ENCODE measurements at places on chromosomes 4 and X.

DNA sequence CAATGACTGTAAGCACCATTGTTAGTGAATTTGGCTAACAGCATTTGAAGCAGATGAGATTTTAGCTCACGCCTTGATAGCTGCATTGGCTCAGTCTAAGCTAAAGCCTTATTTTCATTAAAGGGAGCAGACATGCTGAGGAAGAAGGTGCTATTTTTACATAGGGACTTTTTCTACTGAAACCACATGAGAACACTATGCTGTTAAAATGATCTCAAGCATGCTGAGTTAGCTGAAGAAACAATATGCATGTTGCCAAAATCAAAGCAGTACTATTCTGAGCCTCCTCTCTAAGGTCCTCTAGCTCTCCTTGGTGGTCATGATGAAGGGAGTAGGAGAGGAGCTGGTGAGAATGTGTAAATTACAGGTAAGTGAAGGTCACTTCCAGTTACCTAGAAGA is 134.4 kb upstream of the JADE1 start:
- no peak for DNase-seq

GRCh38 chr4:80261989-80262600 is 4.4 kb upstream of the FGF5 start:
- DNase-seq, result no peak

DNA sequence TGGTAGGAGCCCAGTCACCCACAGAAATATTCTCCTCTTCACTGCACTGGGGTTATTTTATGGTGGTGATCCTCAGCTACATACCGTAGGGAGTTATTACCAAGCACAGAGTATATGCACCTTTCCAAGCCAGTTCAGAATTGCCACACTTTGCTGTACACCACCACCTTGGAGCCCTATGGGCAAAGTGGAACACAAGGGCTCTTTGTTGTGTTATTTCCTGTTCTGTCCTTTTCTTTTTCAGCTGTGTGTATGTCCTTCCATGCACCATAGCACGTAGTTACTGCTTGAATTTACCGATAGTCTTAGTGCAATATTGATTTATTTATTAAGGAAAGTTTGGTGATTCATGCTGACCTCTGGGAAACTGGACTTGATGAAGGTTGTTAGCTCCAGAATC is 8.3 kb downstream of the RNF128 start:
- no peak for DNase-seq

DNA sequence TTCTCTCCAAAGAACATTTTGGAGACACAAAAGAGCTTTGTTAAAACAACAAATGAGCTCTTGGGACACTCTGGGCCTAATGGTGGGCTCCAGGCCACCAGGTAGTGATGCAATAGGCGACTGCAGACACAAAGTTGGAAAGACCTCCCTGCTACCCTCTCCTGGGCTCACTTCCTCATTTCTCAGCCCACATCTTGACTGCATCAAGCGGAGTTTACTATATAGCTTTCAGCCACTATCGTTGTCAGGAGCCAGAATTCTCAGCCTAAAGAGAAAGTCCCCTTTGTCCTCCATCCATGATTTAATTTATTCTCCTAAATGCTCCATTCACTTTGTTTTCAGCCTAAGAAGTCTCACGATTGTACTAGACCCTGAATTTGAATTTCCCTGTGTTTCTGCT is 114.9 kb downstream of the EFHC2 start:
- no peak for DNase-seq

GRCh38 chrX:6225288-6225910 is 3.3 kb downstream of the NLGN4X start:
- DNase-seq, result no peak

DNA sequence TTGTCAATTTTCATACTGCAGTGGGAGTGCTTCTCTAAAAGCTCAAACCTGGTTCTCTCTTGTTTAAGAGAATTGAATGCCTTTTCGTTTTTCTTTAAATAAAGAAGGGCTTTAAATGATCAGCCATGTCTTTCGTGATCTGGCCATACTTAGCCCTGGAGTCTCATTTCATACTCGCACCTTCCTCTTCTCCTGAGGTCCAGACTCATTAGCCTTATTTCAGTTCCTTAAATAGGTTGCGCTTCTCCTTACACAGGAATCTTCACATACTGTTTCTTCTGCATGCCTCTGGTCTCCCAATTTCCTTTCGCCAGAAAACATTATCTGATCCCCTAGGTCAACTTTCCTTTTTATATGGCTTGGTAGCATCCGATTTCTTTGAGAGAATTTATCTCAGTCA is 565.6 kb upstream of the TENM3 start:
- DNase-seq, result no peak

- DNase-seq, result no peak
Measured at GRCh38 chr4:41613386-41613785, 75.4 kb downstream of the LIMCH1 start.

DNA sequence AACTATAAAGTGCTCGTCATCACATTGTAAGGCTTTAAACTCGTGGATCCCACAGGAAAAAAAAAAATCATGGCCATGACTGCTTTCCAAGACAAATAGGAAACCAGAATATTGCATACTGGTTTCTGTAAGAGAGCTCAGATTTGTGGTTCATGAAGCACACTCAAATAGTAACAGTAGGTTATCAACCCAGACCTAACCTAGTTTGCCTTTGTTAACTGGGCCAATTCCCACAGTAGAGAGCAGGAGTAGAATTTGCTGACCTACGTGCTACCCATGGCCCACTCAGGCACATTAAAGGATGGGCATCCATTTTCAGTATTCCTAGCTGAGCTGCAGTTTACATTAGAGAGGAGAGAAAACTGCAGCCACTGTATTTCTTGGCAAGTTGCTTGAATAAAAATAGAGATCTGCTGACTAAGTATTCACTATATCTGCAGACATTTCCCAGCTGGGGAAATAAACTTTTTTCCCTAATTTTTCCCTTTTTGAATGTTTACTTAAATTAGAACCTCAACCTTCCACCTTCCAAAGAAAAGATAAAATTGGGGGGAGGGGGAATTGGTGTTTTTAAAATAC is 218.5 kb downstream of the SPANXN3 start:
- DNase-seq, result no peak

DNA sequence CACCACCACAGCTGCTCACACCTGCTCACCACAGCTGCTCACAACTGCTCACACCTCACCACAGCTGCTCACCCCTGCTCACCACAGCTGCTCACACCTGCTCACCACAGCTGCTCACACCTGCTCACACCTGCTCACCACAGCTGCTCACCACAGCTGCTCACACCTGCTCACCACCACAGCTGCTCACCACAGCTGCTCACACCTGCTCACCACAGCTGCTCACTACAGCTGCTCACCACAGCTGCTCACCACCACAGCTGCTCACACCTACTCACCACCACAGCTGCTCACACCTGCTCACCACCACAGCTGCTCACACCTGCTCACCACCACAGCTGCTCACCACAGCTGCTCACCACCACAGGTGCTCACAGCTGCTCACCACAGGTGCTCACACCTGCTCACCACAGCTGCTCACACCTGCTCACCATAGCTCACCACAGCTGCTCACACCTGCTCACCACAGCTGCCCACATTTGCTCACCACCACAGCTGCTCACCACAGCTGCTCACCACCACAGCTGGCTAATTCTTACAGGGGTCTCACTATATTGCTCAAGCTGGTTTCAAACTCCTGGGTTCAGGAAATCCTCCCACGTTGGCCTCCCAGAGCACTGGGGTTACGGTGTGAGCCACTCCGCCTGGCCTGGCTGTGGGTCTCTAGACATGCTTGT is 30.4 kb upstream of the CPLX1 start:
- DNase-seq, result peak; percentile 18

GRCh38 chr4:1738410-1738809 is 17.1 kb downstream of the TACC3 start:
- no peak for DNase-seq

GRCh38 chr4:100294356-100294755 is 104.1 kb upstream of the DDIT4L start:
- DNase-seq, result no peak

DNA sequence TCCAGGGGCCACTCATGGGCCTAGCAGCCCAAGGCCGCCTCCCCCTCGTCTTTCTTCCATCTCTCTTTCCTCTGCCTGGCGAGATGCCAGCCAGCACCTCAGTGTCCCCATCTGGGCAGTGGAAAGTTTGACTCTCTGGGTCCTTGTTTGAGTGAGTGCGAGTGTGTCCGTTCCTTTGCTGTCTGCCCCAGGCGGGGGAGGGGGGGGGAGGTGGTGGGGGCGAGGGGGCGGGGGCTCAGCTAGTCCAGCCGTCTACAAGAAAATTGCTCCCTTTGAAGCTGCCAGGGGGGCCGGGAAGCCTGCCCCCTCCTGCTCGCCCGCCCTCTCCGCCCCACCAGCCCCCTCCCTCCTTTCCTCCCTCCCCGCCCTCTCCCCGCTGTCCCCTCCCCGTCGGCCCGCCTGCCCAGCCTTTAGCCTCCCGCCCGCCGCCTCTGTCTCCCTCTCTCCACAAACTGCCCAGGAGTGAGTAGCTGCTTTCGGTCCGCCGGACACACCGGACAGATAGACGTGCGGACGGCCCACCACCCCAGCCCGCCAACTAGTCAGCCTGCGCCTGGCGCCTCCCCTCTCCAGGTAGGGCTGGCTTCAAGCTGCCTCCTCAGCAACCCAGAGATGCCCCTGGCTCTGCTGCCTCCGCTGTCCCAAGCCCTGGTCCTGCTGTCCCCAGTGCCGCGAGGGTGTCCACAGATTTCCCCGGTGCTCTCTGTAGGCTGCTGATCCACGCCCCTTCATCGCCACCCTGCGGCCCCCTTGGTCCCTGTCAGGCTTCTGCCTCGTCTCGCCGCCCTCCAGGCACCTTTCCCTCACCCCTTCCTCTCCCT is at the start of gene BGN:
TSS of gene BGN (plus strand) at position 440 of the 821 bp plus-strand sequence. CDS start 9,652 bp downstream, outside the sequence.
- peak; percentile 13 for DNase-seq

- no peak for DNase-seq
Measured at GRCh38 chrX:5702890-5703289, 525.8 kb downstream of the NLGN4X start.

- DNase-seq, result peak; percentile 81
Measured at GRCh38 chrX:46796574-46797191, 37.8 kb upstream of the SLC9A7 start.

GRCh38 chr4:95061220-95061619 is 303.5 kb downstream of the BMPR1B start:
- DNase-seq, result no peak

- peak; percentile 90 for DNase-seq
Measured at GRCh38 chr4:82372517-82373485, 990 bp downstream of the HNRNPD start.

DNA sequence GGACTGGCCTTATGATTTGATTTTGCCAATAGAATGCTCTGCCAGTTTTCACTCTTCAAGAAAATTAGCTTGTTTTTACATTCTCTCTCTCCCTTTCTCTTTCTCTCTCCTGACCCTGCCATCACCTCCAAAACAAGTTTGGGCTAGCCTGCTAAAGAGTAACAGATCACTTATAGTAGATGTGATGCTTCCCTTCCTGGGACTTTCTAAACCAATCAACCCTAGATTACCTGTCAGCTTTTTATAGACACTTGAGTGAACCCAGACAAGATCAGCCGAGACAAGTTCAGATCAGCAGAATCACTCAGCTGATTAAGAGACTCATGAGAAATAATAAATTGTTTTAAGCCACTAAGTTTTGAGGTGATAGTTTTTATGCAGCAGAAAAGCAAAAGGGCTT is 521.2 kb downstream of the ANKRD50 start:
- DNase-seq, result no peak

- peak; percentile 18 for DNase-seq
Measured at GRCh38 chrX:74536832-74537371, 77.5 kb downstream of the RLIM start.

GRCh38 chr4:123986268-123986798 is 589.7 kb downstream of the SPRY1 start:
- no peak for DNase-seq

- DNase-seq, result no peak
Measured at GRCh38 chr4:4559596-4559995, 17.7 kb upstream of the STX18 start.

GRCh38 chr4:88418411-88418810 is 38.5 kb upstream of the HERC5 start:
- DNase-seq, result no peak

GRCh38 chr4:3461515-3462291 is 1.4 kb upstream of the DOK7 start:
- no peak for DNase-seq

- DNase-seq, result no peak
Measured at GRCh38 chr4:159163521-159163920, 60.6 kb downstream of the RAPGEF2 start.

GRCh38 chr4:182928061-182928460 is 10.9 kb upstream of the DCTD start:
- DNase-seq, result no peak

- DNase-seq, result no peak
Measured at GRCh38 chr4:41425650-41426049, 112.3 kb upstream of the LIMCH1 start.

DNA sequence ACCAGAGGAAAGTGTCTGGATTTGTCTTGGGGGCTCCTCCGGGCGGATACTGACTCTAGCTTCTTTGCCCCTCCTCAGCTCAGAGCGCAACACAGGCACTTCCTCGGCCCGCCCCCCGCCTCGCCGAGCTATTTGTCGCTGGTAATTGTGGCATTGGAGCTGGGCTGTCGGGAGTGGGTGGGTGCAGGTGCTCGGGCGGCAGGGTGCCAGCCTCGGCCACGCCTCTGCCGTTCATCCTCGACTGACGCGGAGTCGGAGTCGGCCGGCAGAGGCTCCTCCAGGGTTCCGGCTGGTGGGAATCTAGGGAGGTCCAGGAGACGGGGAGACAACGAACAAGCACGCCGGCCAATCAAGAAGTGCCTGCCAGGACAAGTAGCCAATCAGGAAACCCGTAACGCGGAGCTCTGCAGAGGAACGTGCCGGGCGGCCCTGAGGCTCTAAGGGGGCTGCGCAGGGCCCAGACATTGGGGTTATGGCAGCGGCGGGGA is 3.9 kb upstream of the SYN1 start:
- DNase-seq, result peak; percentile 58

DNA sequence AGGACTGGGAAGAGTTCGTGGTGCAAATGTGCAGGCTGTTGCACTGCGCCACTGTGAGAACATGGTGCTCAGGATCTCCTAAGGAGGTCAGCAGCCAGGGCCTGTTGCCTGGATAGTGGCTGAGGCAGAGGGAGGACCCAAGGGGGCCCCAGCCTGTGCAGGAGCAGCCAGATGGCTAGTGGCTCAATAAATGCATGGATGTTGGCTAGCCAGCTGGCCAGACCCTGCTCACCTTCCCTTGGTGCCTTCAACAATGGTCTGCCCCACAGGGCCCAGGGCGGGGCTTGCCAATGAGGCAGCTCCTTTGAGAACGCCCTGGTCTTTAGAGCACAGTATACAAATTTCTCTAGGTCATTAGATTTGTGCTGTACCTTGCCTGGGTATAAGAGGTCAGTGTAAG is 67.4 kb downstream of the TNIP2 start:
- DNase-seq, result no peak

DNA sequence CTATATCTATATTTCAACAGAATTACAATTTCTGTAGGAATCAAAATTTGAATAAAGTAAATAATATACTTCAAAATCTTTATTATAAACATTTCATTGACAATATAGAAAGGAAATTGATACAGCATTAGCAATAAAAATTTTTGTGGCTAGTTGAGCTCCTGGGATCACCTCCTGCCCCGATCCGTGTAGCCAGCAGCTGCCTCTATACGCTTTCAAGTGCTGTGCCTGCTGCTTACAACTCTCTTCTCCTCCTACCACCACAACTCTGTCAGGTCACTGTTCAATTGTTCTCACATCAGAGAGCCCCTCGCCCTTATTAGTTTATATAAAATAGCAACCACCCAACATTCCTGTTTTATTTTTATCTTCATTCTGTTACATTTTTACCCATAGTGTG is 27.6 kb downstream of the INPP4B start:
- DNase-seq, result no peak

- DNase-seq, result no peak
Measured at GRCh38 chr4:88448889-88449288, 8.0 kb upstream of the HERC5 start.
